ENCODE measurements at places on chromosomes 1 and 21. TPM values are rescaled to one million over a fixed set of nuclear protein-coding genes. Genes with fewer than 3 reads are reported as not detected.
A peak's percentile ranks its signal among the peaks of the same experiment; 100 is the strongest.

Gene C2CD2
- polyA plus RNA-seq, result 15.2 TPM

DNA sequence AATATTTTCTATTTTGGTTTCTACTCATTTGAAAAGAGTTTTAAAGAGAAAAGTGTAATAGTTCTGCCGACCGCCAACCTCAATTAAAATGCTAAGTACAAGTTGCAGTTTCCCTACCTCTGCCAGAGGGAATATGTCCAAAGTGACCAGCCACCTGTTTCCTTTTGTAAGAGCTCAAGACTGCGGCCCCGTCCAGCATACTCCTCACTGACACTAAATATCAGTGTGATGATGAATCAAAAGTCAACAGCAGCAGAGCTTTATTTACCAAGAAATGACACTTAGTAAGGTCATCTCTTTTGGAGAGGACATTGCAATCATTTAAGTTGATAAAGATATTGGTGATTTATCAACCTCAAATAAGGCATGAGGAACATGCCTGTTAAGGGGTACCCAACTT lies 57.4 kb upstream of the NRIP1 start:
- no peaks in the 10 kb centered on the region for H3K27me3 ChIP-seq
- no peak for DNase-seq
- no peak overlapping the region for H3K27ac ChIP-seq

DNA sequence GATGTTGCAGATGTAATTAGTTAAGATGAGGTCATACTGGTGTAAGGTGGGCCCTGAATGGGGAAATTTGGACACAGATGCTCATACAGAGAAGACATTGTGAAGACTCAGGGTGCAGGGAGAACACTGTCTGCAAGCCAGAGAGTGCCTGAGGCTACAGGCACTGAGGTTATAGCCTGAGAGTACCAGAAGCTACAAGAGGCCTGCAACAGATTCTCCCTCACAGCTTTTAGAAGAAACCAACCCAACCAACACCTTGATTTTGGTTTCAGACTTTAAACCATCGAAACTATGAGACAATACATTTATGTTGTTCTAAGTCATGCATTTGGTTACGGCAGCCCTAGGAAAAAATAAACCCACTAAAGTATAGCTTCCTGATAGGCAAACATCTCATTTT lies 321.7 kb upstream of the USP25 start:
- no peaks in the 10 kb centered on the region for H3K4me1 ChIP-seq
- no peaks in the 10 kb centered on the region for H3K27me3 ChIP-seq
- no peaks in the 10 kb centered on the region for H3K36me3 ChIP-seq

Gene C1orf53
- polyA plus RNA-seq, result 8.2 TPM

- H3K27ac ChIP-seq, result peak within 1 kb of the TSS; percentile 92
- H3K4me1 ChIP-seq, result peaks cover 17% of the 10 kb centered on the region
- H3K27me3 ChIP-seq, result no peaks in the 10 kb centered on the region
Observed at GRCh38 chr1:28591708-28592320, at the start of gene RAB42. Gene RAB42 (plus strand): TSS chr1:28592265. CDS start chr1:28592512, 247 bp downstream.

Gene TDRD10
- 1.8 TPM for polyA plus RNA-seq

- peak overlapping the region; percentile 73 for H3K4me3 ChIP-seq
- H3K27me3 ChIP-seq, result no peaks in the 10 kb centered on the region
- no peaks in the 10 kb centered on the region for H3K36me3 ChIP-seq
Observed at GRCh38 chr1:207031632-207032264, 808 bp downstream of the C1orf116 start.

Gene F13B
- 28.9 TPM for polyA plus RNA-seq

Gene SLC16A4
- 47.1 TPM for polyA plus RNA-seq

DNA sequence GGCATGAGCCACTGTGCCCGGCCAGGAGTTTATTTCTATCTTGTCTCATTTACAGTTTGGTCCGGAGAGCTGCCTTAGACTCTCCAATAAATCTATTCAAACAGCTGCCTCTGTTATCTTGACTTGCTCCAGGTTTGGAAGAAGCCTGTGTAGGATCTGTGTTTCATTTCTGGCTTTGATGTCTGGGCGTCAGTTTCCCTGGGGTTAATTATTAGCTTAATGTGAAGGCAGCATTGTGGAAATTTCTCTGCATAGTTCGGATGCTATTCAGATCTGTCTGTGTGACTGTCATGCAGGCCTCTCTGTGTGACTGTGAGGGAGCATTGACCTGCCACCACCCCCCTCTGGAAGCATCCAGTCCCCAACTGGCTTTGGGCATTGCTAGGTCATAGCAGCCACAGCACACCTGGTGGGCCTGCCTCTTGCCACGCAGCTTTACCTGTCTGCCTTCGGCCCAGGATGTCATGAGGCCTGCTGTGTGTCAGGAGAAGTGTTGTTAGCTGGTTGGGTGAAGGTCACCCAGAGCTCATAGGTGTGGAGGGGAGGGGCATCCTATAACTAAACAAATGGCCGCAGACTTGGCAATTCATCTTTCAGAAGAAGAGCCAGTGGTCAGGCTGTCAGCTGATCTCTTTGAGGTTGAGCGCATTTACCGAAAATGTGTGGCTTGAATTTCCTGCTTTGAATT lies 9.8 kb downstream of the IFNGR2 start:
- DNase-seq, result no peak
- H3K27me3 ChIP-seq, result no peaks in the 10 kb centered on the region
- H3K27ac ChIP-seq, result peak overlapping the region; percentile 89
- H3K36me3 ChIP-seq, result peaks cover 43% of the 10 kb centered on the region

GRCh38 chr1:117093870-117094621 lies 27.5 kb downstream of the TRIM45 start:
- DNase-seq, result peak; percentile 75
- H3K27me3 ChIP-seq, result no peaks in the 10 kb centered on the region
- H3K4me3 ChIP-seq, result no peak overlapping the region
- peaks cover 5% of the 10 kb centered on the region for H3K4me1 ChIP-seq
- H3K36me3 ChIP-seq, result peaks cover 35% of the 10 kb centered on the region

- H3K27me3 ChIP-seq, result no peaks in the 10 kb centered on the region
- H3K27ac ChIP-seq, result no peak overlapping the region
- DNase-seq, result no peak
- H3K36me3 ChIP-seq, result peaks cover 74% of the 10 kb centered on the region
Observed at GRCh38 chr1:94871031-94871430, 50.9 kb downstream of the SLC44A3 start.

DNA sequence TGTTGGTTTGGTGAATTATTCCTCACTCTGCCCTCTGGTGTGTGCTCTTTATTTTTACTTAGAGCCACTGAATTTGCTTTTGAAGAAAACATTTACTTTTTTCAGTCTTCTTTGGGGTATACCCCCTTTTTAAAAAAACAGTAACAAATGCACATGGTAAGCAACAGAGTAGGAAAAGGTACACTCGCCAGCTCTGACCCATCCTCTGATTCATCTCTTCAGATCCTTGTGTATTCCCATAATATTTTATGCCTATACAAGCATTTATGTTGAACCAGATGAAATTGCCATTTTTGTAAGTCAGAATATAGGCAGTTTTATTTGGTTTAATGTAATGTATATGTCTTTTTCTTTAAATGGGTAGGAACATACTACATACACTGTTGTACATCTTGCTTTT lies 28.3 kb downstream of the TTC3 start:
- H3K27me3 ChIP-seq, result no peaks in the 10 kb centered on the region
- no peaks in the 10 kb centered on the region for H3K4me1 ChIP-seq

- no peaks in the 10 kb centered on the region for H3K36me3 ChIP-seq
- peak overlapping the region; percentile 24 for H3K4me3 ChIP-seq
- peaks cover 63% of the 10 kb centered on the region for H3K27me3 ChIP-seq
- peak; percentile 35 for DNase-seq
Observed at GRCh38 chr1:183416850-183417771, 1.1 kb downstream of the NMNAT2 start.

Gene KIAA1614
- 2.1 TPM for polyA plus RNA-seq
